ENCODE measurements at places on chromosomes 13 and 19. TPM values are rescaled to one million over a fixed set of nuclear protein-coding genes. Genes with fewer than 3 reads are reported as not detected.

DNA sequence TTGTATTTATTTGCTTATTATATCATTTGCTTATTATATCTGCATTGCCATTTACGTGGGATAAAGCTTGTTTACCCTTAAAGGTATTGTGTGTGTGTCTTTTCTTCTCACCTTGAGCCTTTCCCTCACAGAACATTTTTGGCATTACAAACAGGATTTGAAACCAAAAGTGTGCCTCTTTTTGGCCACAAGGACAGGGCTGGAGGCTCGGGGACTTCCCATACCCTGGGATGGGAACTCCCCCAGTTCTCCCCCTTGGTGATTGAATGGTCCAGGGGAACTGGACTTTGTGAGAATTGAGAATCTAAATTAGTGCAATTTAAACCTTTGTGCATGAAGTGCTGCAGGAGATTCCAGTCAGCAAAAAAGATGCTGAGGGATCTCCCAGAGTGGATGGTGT, 2.4 kb upstream of the ZNF506 start:
- H3K27ac ChIP-seq = no peak overlapping the region
- no peaks in the 10 kb centered on the region for H3K4me1 ChIP-seq
- no peak for ATAC-seq

GRCh38 chr19:47826800-47827199, 5.1 kb downstream of the CRX start:
- no peak overlapping the region for H3K27ac ChIP-seq
- no peak for ATAC-seq
- H3K36me3 ChIP-seq = no peaks in the 10 kb centered on the region
- H3K4me3 ChIP-seq = no peak overlapping the region
- H3K4me1 ChIP-seq = no peaks in the 10 kb centered on the region
- H3K27me3 ChIP-seq = peaks cover 19% of the 10 kb centered on the region

DNA sequence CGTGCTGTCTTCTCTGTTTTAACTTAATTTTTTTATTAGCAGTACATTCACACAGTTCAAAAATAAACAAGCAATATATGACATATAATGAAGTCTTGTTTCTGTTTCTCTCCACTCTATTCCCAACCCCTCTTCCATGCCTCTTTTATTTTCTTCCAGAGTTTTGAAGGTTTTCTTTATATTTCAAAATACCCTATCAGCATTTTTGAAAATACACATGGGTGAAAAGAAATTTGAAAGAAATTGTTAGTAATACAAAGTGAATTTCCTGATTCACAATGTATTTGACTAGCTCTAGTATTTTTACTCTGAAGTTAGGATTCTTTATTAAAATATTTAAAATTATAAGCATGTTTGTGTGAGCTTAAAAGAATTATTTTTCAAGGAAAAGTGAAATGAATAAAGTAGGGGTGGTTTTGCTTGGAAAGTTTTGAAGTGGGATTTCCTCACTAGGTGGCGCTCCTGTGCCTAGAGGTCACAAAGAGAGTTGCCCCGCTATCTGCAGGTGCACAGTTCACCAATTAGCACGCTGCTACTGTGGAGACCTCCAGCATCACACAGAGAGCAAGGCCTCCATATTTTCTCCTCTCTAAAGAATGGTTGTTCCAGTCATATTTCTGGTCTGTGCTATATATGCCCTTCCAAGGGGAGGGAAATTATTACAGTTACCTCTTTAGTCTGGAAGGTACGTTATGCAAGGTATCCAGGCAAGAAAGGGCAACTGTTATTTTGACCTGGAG, 37.6 kb downstream of the SOX21 start:
- H3K4me1 ChIP-seq = no peaks in the 10 kb centered on the region
- H3K27me3 ChIP-seq = peaks cover 34% of the 10 kb centered on the region
- peak; percentile 37 for ATAC-seq
- no peak overlapping the region for H3K4me3 ChIP-seq

DNA sequence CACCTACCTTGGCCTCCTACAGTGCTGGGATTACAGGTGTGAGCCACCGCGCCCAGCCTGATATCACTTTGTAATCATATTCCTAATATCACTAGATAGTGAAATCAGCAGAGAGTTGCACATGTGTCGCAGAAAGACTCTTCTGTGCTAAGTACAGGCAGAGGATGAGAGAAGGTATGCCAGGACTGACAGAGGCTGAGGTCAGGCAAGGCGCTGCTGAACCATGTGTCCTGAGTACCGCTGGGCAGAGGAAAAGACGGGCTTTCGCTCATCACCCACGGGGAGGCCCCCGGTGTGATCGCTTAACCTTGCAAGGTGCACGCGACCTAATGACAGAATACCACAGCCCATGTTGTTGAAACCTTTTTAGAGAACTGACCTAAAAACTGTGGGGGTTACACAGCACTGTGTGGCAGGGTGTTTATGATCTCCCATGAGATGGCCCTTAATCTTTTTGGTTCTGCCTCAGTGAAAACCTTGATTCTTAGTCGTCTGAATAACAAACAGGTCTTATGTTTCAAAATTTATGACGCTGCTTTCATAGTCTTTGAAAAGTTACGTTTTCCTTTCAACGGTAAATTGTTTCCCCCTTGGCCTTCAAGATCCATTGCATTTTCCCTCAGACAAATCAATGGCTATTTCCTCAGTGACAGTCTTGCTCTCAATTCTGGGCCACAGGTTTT, 12.2 kb downstream of the GJA3 start:
- no peak overlapping the region for H3K27ac ChIP-seq
- H3K27me3 ChIP-seq = peaks cover 27% of the 10 kb centered on the region
- H3K4me3 ChIP-seq = no peak overlapping the region
- H3K4me1 ChIP-seq = no peaks in the 10 kb centered on the region
- ATAC-seq = no peak
- H3K36me3 ChIP-seq = no peaks in the 10 kb centered on the region

The ZNF112 gene
- total RNA-seq = not detected

DNA sequence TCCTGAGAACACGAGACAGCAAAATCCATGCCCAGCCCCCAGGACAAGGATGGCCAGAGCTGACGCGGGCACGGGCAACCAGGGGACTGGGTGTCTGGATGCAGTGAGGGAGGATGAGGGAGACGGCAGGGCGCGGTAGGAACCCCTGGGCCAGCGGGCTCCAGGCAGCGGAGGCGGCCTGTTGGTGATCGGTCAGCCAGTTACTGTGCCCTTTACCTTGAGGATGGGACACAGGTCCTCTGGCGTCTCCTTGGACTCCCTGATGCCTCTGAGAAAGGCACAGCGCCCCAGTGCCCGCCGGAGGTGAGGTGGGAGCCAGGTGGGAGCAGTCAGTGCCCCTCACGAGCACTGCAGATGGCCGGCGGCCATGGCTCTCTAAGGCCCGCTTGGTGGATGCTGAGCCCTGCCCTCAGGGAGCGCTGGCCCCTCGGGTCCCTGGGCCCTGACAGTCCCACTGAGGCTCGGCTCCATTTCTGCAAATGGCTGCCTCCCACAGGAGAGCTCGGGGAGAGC, 31.2 kb downstream of the C13orf46 start:
- H3K27me3 ChIP-seq = no peaks in the 10 kb centered on the region
- H3K36me3 ChIP-seq = no peaks in the 10 kb centered on the region
- H3K4me1 ChIP-seq = no peaks in the 10 kb centered on the region
- no peak for ATAC-seq
- peak overlapping the region; percentile 27 for H3K27ac ChIP-seq

The RAX2 gene
- not detected for total RNA-seq

- ATAC-seq = no peak
- no peak overlapping the region for H3K27ac ChIP-seq
- H3K27me3 ChIP-seq = peaks cover 61% of the 10 kb centered on the region
- H3K4me3 ChIP-seq = no peak overlapping the region
- peaks cover 22% of the 10 kb centered on the region for H3K36me3 ChIP-seq
These were observed 6.1 kb downstream of the ZIC5 start for GRCh38 chr13:99965329-99966000.

GRCh38 chr13:82370316-82370715, 1512.0 kb downstream of the SLITRK1 start:
- H3K27ac ChIP-seq = no peak overlapping the region
- H3K4me3 ChIP-seq = no peak overlapping the region
- no peaks in the 10 kb centered on the region for H3K36me3 ChIP-seq

DNA sequence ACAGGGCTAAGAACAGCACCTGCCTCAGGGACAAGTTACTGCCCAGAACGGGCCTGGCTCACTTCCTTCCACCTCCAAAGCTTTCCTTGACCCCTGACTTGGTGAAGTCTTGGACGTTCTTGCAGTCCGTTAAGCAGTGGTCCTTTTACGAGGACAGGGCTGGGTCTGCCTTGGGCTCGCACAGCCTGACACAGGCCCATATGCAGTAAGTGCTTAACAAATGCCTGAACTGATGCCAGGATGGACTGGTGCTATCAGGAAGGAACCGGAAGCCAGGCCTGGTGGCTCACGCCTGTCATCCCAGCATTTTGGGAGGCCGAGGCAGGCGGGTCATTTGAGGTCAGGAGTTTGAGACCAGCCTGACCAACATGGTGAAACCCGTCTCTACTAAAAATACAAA, 1.8 kb upstream of the PLK5 start:
- H3K27ac ChIP-seq = no peak overlapping the region
- no peaks in the 10 kb centered on the region for H3K36me3 ChIP-seq
- H3K27me3 ChIP-seq = peaks cover 17% of the 10 kb centered on the region
- H3K4me3 ChIP-seq = no peak overlapping the region
- no peak for ATAC-seq

The NCR1 gene
- not detected for total RNA-seq

The CLDND2 gene
- 0.37 TPM for total RNA-seq

DNA sequence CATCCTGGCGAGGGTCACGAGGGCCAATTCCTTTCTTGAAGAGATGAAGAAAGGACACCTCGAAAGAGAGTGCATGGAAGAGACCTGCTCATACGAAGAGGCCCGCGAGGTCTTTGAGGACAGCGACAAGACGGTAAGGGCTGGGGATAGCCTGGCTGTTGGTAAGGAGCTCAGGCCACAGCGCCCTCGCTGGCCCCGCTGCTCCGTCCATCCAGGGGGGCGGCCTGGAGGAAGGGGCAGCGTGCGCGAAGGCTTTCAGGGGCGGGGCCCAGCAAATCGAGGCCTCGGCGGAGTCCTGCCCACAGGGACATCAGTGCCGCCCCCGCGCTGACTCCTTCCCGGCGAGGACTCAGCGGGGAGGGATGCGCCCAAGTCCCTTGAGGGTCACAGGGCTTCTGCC, 6.9 kb downstream of the F10 start:
- peaks cover 9% of the 10 kb centered on the region for H3K4me1 ChIP-seq
- ATAC-seq = peak; percentile 38
- H3K27ac ChIP-seq = no peak overlapping the region
- H3K27me3 ChIP-seq = peaks cover 30% of the 10 kb centered on the region

- H3K27ac ChIP-seq = no peak overlapping the region
- H3K4me3 ChIP-seq = no peak overlapping the region
- peaks cover 7% of the 10 kb centered on the region for H3K4me1 ChIP-seq
- no peaks in the 10 kb centered on the region for H3K27me3 ChIP-seq
These were observed 799 bp upstream of the USPL1 start for GRCh38 chr13:30616927-30617314.

DNA sequence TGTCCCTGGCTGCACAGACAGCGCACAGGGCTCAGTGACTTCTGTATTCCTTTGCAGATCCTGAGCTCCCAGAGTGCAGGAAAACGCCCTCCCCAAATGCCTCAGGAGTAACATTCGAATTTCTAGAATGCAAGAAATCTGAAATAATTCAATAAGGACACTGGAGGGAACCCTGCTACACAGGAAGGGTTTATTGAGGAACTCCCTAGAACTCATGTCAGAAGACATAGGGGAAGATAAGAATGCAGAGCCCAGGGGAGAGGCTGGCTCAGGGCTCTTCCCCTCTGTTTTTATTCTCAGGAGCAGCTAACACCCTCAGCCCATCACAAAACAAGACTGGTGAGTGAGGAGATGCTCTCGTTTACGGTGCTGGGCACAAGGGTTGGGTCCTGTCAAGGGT, 6.8 kb downstream of the LILRA1 start:
- no peaks in the 10 kb centered on the region for H3K4me1 ChIP-seq
- no peaks in the 10 kb centered on the region for H3K36me3 ChIP-seq
- peaks cover 24% of the 10 kb centered on the region for H3K27me3 ChIP-seq
- ATAC-seq = no peak
- no peak overlapping the region for H3K27ac ChIP-seq
- no peak overlapping the region for H3K4me3 ChIP-seq

The ETV2 gene
- total RNA-seq = 0.61 TPM

All from activated T-helper 17 cell treated with anti-CD3 and anti-CD28 coated beads, Interleukin-2, amount 50 U/mL, for 72 hours (primary cell).